A549 treated with Hydrocortisone at 1 μM for 4 hours (cell line): ENCODE measurements at places on chromosomes 6 and 20. TPM values are rescaled to one million over a fixed set of nuclear protein-coding genes. Genes with fewer than 3 reads are reported as not detected.

SPTLC3 gene
- total RNA-seq, result 0.01 to 0.12 TPM (median 0.09 TPM) in 3 of 5 replicates, not detected in the others

PNLDC1 gene
- 0.08 to 0.14 TPM in 2 of 5 replicates, not detected in the others for total RNA-seq

WFDC5 gene
- total RNA-seq, result not detected in 5 replicates

MTHFD1L gene
- 38.4 to 46.6 TPM (median 44.6 TPM) in 5 replicates for total RNA-seq

NR2E1 gene
- 0.03 to 0.22 TPM in 2 of 5 replicates, not detected in the others for total RNA-seq

NMBR gene
- not detected in 5 replicates for total RNA-seq

HLA-DOA gene
- 0.06 TPM in 1 of 5 replicates, not detected in the others for total RNA-seq

SOX18 gene
- total RNA-seq, result 1.3 to 2.7 TPM (median 2.3 TPM) in 5 replicates

PKHD1 gene
- not detected in 5 replicates for total RNA-seq

DOK5 gene
- total RNA-seq, result 0.06 TPM in 1 of 5 replicates, not detected in the others

NOX3 gene
- not detected in 5 replicates for total RNA-seq

ULBP2 gene
- total RNA-seq, result 3.2 to 4.0 TPM (median 3.6 TPM) in 5 replicates

OR2J1 gene
- total RNA-seq, result not detected in 5 replicates

WFDC12 gene
- not detected in 5 replicates for total RNA-seq

PI3 gene
- 2.3 to 5.0 TPM (median 2.9 TPM) in 5 replicates for total RNA-seq

PCED1A gene
- total RNA-seq, result 19.7 to 28.2 TPM (median 26.6 TPM) in 5 replicates
